ENCODE measurements at places on chromosomes 16 and 17.

GRCh38 chr16:685967-686366 lies 1.8 kb upstream of the JMJD8 start:
- DNase-seq: peak; percentile 29

DNA sequence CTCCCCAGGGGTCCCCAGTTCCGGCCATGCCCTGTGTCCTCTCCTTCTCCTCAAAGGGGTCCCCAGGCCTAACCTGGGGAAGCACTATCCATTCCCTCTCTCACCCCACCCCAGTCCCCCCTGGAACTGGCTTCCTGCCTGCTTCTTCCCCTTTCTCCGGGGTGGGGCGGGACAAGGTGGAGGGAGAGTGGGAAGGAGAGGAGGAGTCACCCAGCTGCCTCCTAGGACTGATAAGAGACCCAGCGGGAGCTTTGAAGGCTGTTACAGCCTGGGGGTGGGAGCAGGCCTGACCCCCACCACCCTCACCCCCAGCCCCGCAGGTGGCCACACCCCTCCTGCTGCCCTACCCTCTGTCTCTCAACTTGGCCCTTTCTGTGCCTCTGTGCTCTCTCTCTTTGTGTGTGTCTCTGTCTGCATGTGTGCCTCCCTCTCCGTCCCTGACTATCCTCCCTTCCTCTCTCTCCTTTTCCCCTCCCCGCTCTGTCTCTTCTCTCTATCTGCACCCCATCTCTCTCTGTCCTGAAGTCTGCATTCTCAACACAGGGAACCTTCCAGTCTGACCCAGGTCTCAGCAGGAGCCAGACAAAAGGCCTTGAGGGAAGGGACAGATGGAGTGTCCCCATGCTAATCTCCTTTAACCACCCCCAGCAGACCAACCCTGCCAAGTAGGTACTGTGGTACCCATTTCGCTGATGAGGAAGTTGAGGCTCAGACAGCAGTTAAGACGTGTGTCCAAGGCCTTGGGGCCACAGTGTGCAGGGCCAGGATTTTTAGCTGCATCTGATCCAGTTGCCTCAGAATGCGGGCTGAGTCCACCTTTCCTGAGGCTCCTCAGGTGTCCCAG lies 66.1 kb downstream of the RAB11FIP4 start:
- no peak for DNase-seq

DNA sequence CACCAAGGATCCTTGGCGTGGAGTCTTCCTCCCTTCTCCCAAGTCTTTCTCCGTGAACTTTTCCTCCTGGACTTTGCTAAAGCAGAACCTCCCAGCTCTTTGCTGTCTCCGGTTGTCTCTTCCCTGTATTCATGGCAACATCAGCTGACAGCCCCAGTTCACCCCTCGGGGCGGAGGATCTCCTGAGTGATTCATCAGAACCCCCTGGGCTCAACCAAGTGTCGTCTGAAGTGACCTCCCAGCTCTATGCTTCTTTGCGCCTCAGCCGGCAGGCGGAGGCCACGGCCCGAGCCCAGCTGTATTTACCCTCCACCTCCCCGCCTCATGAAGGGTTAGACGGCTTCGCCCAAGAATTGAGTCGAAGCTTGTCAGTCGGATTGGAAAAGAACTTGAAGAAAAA lies 943 bp downstream of the CNTROB start:
- DNase-seq: no peak

- peak; percentile 87 for DNase-seq
These were observed 118.5 kb downstream of the C16orf78 start for GRCh38 chr16:49491771-49492761.

- no peak for DNase-seq
These were observed 294.7 kb downstream of the IRF8 start for GRCh38 chr16:86193528-86194193.

- no peak for DNase-seq
These were observed 39.4 kb upstream of the SMPD3 start for GRCh38 chr16:68487669-68488068.

DNA sequence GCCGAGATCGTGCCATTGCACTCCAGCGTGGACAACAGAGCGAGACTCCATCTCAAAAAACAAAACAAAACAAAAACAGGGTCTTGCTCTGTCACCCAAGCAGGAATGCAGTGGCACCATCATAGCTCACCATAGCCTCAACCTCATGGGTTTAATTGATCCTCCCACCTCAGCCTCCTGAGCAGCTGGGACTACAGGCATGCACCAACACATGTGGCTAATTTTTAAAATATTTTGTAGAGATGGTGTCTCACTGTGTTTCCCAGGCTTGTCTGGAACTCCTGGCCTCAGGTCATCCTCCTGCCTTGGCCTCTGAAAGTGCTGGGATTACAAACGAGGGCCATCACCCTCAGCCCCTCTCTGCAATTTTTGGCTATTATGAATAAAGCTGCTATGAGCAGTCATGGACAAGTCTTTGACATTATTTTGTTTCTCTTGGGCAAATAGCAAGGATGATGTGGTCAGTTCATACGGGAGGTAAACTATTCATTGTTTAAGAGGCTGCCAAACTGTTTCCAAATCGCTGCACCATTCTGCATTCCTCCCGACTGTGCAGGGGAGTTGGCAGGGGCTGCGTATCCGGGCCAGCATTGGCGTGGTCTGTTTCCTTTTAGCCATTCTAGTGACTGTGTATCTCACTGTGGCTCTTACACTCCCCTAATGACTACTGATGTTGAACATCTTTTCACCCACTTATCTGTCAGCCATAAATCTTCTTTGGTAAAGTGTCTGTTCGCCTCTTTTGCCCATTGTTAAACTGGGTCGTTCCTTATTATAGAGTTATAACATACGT lies 21.1 kb downstream of the EIF4A3 start:
- DNase-seq: no peak

DNA sequence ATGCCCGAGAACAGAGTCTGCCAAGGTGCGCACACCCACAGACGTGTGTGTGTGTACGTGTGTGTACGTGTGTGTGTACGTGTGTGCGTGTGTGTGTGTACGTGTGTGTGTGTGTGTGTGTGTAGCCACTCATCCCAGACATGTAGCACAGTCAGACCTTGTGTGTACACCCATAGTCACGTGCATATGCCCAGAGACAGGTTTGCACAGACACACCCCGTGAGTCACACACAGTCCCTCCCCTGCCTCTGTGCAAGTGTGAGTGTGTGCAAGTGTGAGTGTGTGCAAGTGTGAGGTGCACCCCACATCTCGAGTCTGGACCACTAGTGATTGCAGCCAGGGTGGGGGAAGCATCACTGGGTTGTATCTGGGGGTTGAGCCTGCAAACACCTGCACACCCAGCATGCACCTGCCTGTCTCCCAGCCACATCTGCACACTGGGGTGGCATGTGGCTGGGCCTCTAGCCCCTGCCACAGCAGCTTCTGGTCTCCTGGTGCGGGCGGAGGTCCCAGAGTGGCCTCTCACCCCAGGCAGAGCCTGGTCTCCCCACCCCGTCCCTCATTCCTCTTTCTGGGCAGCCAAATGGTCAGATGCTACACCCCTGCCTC lies 23.6 kb downstream of the BAHCC1 start:
- no peak for DNase-seq

GRCh38 chr17:41741709-41742108 lies 7.3 kb upstream of the HAP1 start:
- DNase-seq: no peak

DNA sequence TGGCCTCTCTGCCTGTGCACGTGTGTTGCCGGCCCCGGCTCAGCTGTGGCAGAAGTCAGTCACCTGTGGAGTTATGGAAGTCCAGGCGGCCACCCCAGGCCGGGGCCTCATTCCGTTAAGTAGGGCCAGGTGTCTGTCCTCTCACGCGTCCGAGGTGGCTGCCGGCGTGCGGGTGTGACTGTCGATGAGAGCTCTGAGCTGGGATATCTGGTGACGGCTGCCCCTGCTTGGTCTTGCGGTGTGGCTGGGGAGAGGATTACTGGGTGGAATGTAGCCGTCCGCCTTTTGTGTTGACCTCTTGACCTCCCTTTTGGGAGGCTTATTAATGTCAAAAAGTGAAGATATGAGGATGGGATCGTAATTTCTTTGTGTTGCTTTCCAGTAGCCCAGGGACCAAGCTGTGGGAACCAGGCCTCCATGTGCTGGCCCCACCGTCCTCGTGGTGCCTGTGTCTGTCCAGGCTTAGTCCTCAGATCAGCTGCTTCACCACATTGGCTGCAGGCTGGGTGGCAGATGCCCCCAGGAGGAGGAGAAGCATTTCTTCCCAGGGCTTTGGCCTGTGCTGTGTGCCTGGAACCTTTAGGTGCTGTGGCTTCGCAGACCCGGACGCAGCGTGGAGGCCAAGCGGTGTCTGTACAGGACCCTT lies 23.0 kb upstream of the ZNF750 start:
- DNase-seq: no peak

DNA sequence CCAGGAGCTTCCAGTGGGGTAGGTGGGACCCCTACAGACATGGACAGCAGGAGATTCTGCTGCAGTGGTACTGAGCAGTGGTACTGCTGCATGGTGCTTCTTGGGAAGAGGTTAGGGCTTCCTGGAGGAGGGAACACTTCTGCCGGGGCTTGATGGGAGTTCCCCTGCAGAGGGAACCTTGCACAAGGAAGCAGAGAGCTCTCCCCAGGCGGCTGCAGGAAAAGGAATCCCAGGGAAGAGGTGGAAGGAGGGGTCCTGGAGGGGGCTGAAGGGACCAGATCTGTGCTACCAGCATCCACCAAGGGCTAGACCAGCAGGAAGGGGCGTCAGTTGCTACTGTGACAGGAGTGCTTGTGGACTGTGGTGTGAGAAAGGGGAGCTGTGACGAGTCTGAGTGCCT lies 10.6 kb downstream of the RIPOR1 start:
- no peak for DNase-seq

DNA sequence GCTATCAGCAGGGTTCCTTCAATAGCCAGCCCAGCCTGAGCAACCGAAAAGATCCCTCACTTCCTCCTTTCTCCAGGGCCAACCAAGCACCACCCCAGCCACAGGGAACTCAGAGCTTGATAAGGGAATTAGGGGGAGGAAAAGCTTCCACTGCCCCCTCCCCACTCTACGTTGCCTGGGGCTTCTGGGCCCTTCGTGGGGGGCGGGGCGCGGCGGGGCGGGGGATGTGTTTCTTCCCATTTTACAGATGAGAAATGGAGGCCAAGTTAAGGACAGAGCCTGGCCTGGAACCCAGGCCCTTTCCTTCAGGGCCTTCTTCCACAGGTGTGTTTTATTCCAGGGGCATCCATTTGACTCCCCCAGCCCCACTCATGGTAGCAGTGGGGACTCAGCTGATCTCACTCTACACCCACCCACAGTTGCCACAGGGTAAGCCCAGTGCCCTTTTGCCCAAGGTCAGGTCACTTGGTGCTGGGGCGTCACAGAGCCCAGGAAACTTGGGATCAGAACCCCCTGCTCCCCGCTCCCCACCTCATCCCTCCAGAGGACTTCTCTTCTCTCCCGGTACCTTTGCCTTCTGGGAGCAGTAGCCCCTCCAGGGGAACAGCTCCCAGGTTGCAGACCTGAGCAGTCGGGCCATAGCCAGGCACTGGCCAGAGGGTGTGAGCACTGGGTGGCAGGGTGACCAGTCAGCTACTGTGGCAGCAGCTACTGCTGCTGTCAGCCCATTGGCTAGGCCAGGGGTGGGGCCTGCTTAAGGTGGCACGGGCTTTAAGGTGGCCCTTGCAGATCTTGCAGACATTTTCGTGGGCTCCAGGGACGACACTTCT lies at the start of gene LDHD:
Gene LDHD, minus strand, starts transcription at position 700 of the 830 bp plus-strand sequence. Its CDS starts 60 bp downstream, at position 640.
- no peak for DNase-seq

- DNase-seq: no peak
These were observed 14.8 kb upstream of the GFOD2 start for GRCh38 chr16:67733734-67734470.

- peak; percentile 75 for DNase-seq
These were observed 45.2 kb downstream of the MYH13 start for GRCh38 chr17:10327640-10328039.

- no peak for DNase-seq
These were observed 46.2 kb downstream of the MYH3 start for GRCh38 chr17:10610884-10611283.

GRCh38 chr17:48961516-48962233 lies 6.7 kb downstream of the GIP start:
- DNase-seq: peak; percentile 2

DNA sequence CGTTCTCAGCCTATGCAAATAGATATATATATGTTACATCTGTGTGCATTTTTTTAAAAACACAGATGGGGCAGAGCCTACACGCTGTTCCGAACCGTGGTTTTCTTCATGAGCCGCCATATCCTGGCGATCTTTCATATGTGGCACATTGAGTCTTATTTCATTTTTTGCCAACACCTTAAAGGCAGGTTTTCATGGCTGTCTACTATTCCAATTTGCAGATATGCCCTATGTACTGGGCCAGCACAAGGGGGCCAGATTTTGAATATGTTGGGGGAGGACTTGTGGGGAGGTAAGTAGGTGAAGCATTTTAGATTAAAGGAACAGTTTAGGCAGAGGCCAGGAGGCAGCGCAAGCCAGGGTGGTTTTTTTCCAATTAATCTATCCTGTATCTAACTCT lies 16.0 kb downstream of the WFDC1 start:
- no peak for DNase-seq

GRCh38 chr17:42025936-42026335 lies 6.0 kb downstream of the NKIRAS2 start:
- DNase-seq: no peak

GRCh38 chr16:85534536-85535351 lies 78.4 kb upstream of the GSE1 start:
- DNase-seq: no peak

GRCh38 chr16:17367036-17367435 lies 103.7 kb downstream of the XYLT1 start:
- peak; percentile 32 for DNase-seq

GRCh38 chr17:73982871-73983270 lies 220.6 kb upstream of the RPL38 start:
- no peak for DNase-seq

DNA sequence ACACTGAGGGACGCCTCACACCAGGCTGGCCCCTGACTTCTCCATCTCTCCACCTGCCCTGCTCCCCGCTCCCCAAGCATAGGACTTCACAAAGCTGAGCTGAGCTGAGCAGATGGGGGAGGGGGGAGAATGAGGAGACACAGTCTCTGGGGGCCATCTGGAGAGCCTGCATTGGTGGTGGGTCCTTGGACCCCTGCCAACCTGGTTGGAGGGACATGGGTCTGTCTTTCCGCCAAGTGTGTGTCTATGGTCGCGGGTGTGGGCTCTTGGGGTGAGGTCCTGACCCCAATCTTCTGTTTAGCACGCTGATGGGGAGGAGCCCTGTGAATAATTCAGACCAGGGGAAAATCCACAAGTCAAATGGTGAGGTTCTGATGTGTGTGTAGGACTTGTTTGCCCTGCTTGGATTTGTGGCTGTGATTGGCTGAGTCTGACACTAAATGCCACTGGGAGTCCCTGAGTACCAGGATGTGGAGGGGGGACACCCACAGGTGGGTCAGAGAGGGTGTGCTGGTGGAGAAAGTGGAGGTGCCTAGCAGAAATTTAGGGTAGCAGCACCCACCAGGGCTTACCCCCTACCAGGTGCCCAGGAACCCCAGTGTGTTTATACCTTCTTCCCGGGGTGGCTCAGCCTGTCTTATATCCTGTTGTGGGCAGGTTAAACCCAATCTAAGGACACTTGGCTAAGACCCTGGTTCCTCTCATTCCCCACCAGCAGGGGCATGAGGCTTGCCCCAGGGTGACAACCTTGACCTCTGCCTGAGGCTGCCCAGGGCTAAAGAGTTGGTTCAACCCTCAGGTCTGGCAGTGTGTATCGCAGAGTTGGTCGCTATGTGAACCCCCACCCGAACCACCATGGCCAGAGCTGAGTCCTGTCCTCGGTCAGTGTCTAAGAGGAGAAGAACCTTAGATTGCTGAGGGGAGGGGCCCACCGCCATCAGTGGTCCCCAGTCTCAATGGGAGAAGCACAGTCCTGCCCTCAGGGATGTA lies 2.1 kb downstream of the FMNL1 start:
- no peak for DNase-seq
